ENCODE measurements at places on chromosomes 13 and 19.

DNA sequence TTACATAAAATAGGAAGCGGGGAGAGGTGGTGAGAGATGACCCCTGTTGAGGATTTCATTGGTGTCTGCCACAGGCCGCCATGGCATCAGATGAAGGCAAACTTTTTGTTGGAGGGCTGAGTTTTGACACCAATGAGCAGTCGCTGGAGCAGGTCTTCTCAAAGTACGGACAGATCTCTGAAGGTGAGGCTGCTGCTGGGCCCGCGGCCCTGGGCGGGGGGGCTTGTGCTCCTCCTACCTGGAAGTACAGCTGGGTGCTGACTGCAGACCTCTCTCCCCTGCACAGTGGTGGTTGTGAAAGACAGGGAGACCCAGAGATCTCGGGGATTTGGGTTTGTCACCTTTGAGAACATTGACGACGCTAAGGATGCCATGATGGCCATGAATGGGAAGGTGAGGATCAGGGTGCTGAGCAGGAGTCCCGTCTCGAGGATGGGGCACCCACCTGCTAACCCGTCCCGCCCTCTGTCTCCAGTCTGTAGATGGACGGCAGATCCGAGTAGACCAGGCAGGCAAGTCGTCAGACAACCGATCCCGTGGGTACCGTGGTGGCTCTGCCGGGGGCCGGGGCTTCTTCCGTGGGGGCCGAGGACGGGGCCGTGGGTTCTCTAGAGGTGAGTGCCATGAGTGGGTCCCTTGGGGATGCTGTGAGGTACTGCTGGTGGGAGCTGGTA is 1.9 kb downstream of the CIRBP start:
- DNase-seq = no peak

DNA sequence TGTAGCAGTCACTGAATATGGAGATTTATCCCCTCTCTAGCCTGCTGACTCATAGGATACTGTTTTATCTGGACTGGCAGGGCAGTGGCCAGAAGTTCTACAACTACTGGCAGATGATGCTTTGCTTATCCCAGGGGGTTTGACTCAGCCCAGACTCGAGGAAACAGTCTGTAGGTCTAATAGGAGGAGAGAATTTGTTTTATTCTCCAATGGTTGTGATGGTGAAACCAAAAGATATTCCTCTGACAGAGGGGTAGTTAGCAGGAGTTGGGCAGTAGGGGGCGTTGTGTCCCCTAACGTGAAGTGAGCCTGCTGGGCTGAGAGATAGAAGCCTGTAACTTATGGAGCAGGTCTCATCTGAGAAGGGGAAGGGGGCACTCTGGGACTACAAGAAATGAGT is 74.9 kb downstream of the WTIP start:
- no peak for DNase-seq

DNA sequence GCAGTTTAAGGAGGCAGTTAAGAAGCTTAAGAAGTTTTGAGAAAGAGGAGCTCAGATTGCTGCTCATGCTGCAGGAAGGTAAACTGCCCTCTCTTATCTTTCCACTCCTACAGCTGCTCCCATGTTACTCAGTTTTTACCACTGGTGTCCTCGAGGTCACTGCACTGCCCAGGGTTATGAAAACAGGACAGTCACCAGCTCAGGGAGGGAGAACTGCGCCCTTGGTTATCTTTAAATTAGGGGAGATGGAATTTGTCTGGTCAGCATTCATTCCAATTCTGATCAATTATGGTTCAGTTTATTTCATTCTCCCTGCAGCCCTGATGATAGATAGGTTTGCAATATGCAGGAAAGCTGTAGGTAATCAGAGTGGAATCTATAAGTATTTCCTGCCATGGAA is 10.8 kb upstream of the SLC46A3 start:
- no peak for DNase-seq

- no peak for DNase-seq
Observed at GRCh38 chr13:95579303-95579702, 26.8 kb downstream of the CLDN10 start.

GRCh38 chr19:41997121-41997850 is 3.3 kb upstream of the ATP1A3 start:
- DNase-seq = no peak

DNA sequence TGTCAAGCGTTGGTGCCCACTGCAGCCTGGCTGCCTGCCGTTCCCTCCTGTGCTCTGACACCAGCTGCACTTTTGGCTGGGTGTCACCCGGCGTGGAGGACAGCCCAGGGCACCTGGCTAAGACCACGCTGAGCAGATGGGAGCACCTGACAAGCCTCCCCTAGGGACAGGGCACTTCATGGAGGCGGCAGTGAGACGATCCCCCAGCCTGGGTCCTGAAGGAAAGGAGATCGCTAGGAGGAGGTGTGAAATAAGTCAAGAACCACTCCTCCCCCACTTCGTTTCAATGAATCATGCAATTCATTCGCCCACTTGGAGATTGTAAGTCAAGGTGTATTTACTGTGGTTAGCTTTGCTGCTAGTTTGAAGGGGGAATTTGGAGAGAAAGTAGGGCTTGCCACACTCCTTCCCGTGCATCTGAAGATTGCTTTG is 38.8 kb downstream of the VSTM2B start:
- no peak for DNase-seq

GRCh38 chr19:18109733-18110608 is 12.4 kb downstream of the MAST3 start:
- DNase-seq = peak; percentile 57

DNA sequence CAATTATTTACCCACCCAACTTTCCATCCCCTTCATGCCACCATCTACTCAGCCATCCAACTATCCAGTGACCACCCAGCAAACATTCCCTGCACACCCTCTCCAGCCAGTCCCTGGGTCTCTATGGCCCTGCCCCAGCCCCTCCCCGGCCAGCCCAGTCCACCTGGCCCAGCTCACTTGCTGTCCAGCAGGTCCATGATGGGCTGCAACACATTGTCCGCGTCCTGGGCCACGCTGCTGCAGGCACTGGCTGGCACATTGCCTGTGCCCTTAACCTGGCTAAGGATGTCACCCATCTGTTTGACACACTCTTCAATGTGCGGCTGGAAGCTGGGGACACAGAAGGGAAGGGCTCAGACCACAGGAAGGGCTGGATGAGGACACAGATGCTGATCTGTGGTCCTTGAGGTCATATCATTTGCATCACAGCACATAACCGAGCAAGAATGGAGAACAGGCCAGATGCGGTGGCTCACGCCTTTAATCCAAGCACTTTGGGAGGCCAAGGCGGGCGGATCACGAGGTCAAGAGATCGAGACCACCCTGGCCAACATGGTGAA is 61.6 kb downstream of the UNC13A start:
- no peak for DNase-seq

- no peak for DNase-seq
Observed at GRCh38 chr19:1862068-1862423, 1.3 kb downstream of the KLF16 start.

DNA sequence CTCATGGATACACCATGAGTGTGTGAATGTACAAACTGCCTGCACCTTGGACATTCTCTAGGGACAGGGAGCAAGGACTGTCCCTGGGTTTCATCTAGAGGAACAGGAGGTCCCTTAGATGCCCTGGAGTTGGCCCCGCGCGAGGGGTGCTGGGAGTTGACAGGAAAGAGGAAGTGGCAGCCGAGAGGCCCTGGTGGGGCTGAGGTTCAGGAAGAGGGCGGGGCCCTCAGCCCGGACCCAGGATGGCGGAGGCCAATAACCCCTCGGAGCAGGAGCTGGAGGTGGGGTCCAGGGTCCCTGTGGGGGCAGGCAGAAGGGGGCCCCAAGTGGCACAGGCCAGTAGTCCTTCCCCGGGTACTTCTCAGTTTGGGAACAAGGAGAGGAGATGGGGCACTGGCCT is 6.9 kb downstream of the PKN1 start:
- DNase-seq = peak; percentile 60

GRCh38 chr13:20682061-20682460 is 21.4 kb upstream of the IL17D start:
- no peak for DNase-seq

DNA sequence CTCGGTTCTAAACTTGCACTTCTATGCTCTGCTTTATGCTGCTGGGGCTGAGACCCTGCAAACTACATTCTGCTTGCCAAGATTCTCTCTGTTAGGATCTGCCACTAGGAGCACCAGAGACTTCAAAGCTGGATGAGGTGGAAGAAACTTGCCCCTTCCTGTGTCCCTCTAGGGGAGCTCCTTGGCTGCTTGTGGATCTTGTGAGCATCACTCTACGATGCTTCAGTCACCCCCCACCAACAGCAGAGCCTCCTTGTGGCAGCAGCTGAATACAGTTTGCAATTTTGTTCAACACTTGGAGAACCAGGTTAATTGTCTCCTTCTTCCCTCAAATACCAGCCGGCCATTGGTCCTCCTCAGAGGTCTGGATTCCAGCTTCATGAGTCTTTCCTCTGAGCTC is 310.6 kb downstream of the FGF14 start:
- DNase-seq = no peak

GRCh38 chr13:101026736-101027398 is 352.3 kb upstream of the TMTC4 start:
- no peak for DNase-seq

- DNase-seq = no peak
Observed at GRCh38 chr13:109415057-109415456, 371.3 kb downstream of the IRS2 start.

GRCh38 chr13:23777575-23777870 is 111.7 kb downstream of the MIPEP start:
- no peak for DNase-seq

DNA sequence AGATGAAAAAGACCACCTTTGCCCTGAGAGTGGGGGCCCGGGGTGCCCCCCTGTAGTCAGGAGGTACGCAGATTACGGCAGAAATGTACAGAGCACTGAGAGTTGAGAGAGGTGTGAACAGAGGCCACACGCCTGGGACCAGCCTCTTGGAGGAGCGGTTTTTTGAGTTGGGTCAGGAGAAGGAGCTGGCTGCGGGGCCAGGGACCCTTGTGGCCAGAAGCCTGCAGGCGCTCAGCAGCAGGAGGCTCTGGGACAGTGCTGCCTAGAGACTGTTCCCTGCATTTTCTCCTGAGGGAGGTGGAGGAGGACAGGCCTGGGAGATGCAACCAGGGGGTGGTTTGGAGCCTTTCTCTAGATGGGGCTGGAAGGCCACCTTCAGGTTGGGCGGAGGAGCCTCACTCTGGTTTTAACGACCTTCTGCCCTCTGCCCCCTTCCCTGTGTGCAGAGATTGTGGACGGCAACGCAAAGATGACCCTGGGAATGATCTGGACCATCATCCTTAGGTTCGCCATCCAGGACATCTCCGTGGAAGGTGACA is 39.7 kb downstream of the CAPN12 start:
- no peak for DNase-seq

DNA sequence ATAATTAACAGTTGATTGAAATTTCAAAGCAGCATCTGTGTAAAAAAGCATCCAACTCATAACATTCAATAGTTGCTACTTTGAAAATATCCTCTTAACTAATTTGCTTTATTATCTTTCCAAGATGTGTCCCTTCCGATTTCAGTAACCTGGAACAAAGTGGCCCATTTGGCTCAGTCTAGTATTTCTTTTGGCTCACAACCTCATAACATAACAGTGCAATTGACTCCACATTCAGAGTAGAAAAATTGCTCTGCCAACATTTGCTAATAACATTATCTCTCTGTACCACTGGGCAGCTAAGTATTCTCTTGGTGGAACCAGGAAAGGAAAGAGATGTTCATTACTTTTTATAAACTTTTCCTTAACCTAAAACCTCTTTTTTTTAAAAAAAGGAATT is 571.1 kb upstream of the ARGLU1 start:
- DNase-seq = no peak

GRCh38 chr13:83136660-83137059 is 745.6 kb downstream of the SLITRK1 start:
- no peak for DNase-seq

- DNase-seq = no peak
Observed at GRCh38 chr13:26920614-26921355, 160.2 kb upstream of the GPR12 start.

- peak; percentile 93 for DNase-seq
Observed at GRCh38 chr19:48738557-48739403, 1.6 kb downstream of the RASIP1 start.

GRCh38 chr13:28659621-28659970 is 666 bp downstream of the POMP start:
- no peak for DNase-seq

DNA sequence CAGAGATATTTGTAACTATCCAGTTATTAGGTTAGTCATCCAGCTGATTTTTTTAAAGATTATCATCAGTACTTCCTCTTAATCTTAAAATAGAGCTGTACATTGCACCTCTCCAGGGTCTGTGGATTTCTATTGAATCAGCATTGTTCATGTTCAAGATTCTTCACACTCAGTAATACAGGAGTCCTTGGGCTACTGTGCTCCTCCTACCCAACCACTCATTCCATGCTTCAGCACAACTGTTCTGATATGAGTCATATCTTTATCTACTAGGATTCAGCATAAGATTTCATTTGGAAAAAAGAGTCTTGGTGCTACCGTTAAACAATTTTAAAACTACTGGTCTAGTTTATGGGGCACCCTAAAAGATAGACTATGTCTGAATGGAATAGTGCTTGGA is 357.8 kb downstream of the DCT start:
- no peak for DNase-seq

GRCh38 chr19:29840066-29840950 is 28.5 kb downstream of the CCNE1 start:
- no peak for DNase-seq

GRCh38 chr19:42093926-42094325 is 18.0 kb downstream of the ZNF574 start:
- DNase-seq = no peak

DNA sequence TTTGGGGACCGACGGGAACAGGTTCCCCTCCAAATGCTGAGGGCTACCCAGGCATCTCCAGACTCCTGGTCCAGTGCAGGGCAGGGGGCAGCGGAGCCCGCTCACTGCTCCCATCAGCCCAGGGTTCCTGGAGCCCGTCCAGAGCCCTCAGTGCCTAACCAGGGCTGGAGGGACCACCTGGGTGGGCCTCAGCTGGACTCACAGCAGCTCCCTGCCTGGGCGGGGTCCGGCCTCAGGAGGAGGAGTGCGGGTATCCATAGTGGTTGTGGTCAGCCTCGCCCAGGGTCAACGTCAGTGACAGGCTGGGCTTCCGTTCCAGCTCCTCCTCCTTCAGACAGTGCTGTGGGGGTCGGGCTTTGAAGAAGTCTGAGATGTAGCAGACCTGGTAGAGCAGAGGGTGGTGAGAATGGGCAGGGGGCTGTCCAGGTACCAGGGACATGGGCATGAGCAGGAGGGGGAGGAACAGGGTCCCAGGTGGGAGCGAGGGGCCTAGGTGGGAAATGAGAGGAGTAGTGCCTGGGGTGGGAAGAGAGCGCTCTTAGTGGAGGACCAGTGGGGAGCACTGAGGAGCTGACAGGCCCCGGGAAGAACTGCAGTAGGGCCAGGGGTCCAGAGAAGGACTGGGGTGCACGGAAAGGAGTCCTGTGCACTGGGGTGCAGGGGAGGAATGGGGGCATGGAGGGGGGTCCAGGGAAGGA is 9.9 kb downstream of the PLPP2 start:
- no peak for DNase-seq

GRCh38 chr13:97341135-97341534 is 92.8 kb upstream of the RAP2A start:
- no peak for DNase-seq

GRCh38 chr19:6806488-6806887 is 34.0 kb downstream of the VAV1 start:
- no peak for DNase-seq

GRCh38 chr13:19650742-19651141 is 17.3 kb downstream of the MPHOSPH8 start:
- DNase-seq = no peak

GRCh38 chr19:2254064-2254872 is 1.9 kb downstream of the JSRP1 start:
- no peak for DNase-seq

Data from stimulated activated CD4-positive, alpha-beta T cell treated with anti-CD3 and anti-CD28 coated beads, TNF-alpha, amount 100 ng/mL, for 4 hours (primary cell).